ENCODE measurements at places on chromosomes 13 and 19. TPM values are rescaled to one million over a fixed set of nuclear protein-coding genes. Genes with fewer than 3 reads are reported as not detected.

Gene CLEC17A
- not detected for total RNA-seq

- DNase-seq: no peak
Observed at GRCh38 chr13:98556968-98557631, 19.8 kb downstream of the STK24 start.

DNA sequence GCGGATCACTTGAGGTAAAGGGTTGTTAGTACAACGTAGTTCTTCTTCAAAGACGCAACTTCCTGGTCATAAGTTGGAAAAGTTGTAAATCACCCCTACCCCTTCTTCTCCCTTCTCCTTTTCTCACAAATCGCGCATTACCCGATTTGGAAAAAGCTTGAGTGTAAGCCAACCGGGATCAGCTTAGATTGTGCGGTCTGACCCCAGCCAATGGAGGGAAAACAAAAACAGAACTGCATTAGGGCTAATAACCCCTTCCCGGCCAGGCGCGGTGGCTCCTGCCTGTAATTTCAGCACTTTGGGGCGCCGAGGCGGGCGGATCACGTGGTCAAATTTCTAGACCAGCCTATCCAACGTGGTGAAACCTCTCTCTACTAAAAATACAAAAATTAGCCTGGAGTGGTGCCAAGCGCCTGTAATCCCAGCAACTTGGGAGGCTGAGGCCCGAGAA lies 806 bp downstream of the ZNF90 start:
- no peak for DNase-seq

DNA sequence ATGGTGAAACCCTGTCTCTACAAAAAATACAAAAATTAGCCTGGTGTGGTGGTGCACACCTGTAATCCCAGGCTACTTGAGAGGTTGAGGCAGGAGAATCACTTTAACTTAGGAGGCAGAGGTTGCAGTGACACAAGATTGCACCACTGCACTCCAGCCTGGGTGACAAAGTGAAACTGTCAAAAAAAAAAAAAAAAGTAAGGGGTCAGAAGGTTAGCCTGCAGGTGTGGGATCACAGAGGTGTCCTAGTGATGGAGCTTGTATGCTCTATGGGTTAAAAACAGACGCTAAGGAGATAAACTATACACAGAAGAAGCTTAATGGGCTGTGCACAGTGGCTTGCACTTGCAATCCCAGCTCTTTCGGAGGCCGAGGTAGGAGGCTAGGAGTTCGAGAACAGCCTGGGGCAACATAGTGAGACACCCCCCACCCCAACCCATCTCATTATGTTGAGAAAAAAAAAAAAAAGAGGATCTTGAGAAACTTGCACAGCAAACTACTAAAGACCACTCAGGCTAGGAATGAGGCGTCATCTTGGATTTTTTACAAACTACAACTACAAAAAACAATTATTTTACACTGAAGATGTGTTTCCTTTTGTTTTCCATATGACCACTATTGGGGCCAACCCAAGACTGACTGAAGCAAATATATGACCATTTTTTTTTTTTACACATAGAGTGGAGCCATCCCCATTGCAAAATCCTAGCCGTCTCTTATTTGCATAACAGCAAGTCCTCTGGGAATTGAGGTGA lies 7.9 kb downstream of the FOSB start:
- DNase-seq: no peak

All from Right ventricle myocardium inferior (tissue), 1 donor.